Activated CD4-positive, CD25-positive, alpha-beta regulatory T cell treated with anti-CD3 and anti-CD28 coated beads, Interleukin-2, amount 50 U/mL, for 24 hours (primary cell): ENCODE measurements at places on chromosomes 5 and 9.

DNA sequence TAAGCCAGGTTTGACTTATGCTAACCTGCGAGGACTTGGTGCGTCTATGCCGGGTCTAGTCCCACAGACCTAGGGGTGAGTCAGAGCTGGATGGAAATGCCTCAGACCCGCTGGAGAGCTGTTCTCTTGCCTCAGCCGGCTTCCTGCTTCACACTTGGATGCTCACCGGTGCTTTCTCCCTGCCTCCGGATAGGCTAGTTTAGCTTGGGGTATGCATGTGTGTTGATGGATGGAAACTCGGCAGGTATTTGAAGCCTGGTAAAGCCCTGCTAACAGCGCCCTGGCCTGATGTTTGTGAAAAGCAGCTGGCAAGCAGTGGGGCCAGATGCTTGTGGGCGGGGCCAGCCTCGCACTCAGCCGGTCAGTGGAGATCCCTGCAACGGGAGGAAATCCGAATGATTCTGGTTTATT is 29.3 kb downstream of the PRRC2B start:
- peak; percentile 42 for ATAC-seq

DNA sequence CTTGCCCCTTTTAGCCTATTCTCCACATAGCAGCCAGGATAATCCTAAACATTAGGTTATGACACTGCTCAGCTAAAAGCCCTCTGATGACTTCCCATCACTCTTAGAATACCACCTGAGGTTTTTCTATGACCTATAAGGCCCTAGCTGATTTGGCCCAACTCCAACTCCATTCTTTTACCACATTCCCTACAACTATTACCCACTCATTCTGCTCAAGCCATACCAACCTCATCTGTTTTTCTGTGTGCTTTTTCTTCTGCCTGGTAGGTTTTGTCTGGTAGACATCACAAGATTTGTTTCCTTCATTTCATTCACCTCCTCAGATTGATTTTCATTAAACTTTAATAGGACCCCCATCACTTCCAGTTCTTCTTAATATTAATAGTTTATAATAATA is 12.5 kb upstream of the FCHO2 start:
- no peak for ATAC-seq

GRCh38 chr9:77305622-77306400 is 128.5 kb downstream of the VPS13A start:
- ATAC-seq, result no peak

- no peak for ATAC-seq
Measured at GRCh38 chr9:114911167-114911821, 19.1 kb downstream of the TNFSF8 start.

DNA sequence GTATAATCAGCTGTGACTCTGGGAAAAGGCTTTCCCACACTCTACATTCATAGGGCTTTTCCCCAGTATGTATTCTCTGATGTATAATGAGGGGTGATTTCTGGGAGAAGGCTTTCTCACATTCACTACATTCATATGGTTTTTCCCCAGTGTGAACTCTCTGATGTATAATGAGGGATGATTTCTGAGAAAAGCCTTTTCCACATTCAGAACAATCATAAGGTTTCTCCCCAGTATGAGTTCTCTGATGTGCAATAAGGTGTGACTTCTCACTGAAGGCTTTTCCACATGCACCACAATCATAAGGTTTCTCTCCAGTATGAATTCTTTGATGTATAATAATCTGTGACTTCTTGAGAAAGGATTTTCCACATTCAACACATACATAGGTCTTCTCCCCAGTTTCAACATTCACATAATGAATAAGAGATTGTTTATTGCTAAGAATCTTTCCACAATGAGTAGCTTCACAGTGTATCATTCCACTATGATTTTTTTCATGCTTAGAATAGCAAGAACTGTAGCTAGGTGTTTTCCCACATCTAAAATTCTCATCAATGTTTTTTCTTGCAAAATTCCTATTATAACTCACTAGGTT is 26.7 kb upstream of the ZNF300 start:
- no peak for ATAC-seq

DNA sequence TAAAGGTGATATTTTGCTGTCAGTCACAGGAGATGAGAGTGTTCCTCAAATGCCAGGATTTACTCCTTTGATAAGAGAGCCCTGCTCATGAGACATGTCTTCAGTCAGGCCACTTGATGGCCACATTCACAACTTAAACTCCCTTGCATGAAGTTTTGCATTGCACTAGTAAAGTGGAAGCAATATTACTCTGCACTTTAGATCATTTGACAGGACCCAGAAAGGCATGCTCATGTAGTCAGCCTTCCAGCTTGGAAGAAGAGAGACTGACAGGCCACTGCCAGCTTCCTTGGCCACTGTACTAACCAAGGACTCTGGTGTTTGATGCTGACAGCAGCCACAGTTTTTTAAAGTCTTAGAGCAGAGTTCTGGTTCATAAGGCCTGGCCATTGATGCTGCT is 42.6 kb downstream of the NPR3 start:
- ATAC-seq, result no peak

DNA sequence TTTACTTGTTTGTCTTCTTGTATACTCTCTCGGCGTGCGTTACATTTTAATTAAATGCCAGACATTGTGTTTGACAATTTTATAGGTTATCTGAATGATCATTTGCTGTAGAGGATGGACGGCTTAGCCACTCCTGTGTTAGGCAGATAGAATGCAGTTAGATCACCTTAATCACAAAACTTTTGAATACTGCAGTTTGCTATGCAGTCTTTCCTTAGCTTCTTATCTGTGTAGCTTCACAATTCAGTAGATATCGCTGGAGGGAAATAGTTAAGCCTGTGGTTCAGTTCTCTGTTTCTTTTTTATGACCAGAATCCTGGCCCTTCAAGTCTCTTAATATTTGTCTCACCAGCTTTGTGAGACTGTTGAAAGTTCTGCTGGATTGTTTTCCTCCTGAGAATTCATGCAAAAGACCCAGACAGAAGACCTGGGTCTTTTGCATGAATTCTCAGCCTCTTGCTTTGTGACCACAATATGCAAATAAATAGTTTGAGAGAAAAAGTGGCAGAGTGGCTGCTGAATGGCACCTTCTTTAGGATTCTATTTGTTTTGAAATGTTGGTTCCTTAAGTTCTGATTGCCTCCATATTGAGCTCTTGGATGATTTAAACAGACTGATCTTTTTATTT is 40.2 kb downstream of the RASA1 start:
- no peak for ATAC-seq

GRCh38 chr9:94086486-94087345 is 2.5 kb downstream of the PTPDC1 start:
- no peak for ATAC-seq

- no peak for ATAC-seq
Measured at GRCh38 chr5:157511651-157512644, 51.9 kb downstream of the NIPAL4 start.

DNA sequence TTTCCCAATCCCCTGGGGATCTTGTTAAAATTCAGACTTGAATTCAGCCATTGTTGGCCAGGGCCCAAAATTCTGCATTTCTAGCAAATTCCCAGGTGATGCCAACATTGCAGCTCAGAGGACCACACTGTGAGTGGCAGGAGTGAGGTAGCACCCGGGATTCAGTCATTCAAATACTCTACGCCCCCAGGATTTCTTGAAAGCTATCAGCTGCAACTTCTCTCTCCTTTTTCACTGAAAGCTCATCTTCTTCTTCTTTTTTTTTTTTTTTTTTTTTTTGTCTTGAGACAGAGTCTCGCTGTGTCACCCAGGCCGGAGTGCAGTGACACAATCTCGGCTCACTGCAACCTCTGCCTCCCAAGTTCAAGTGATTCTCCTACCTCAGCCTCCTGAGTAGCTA is 19.3 kb upstream of the ANKH start:
- no peak for ATAC-seq

DNA sequence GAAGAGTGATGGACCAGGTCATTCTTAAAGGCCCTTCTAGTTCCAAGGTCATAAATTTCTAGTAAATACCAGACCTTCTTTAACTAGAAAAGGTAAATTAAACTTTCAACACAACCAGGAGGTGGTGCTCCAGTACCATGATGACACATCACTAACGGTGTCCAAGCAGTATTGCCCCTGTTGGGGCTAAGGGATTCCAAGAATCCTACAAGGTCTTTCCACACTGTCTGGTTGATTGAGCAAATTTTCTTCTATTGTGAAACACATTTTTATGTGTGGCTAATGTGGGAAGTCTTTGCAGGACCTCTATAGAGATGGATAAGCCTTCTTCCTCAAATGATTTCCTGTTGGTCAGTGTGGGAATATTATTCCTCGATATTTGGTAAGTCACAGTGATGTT is 459.6 kb upstream of the PAPPA start:
- no peak for ATAC-seq

- no peak for ATAC-seq
Measured at GRCh38 chr5:50965654-50966375, 299.4 kb downstream of the PARP8 start.

DNA sequence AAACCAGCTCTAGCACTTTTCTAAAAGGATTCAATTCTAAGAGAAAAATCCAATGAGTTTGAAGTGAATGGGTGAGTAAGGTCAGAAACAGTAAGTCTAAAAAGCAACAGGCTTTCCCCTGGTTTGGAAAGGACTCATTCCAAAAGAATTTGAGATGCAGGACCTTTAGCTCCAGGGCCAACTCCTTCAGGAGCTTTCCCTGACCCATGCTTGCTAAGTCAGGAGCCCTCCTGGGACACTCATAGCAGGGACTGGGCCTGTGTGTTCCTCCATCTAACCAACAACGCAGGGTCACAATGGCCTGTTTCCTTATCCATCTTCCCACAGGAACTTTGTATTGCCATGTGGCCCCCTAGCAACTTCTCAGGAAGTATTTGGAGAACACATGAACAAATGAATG is 198.8 kb downstream of the FRMD3 start:
- no peak for ATAC-seq

GRCh38 chr5:58854441-58854840 is 271.6 kb downstream of the RAB3C start:
- ATAC-seq, result no peak

GRCh38 chr9:130445268-130445983 is 665 bp downstream of the ASS1 start:
- no peak for ATAC-seq

GRCh38 chr5:133389066-133389590 is 223.2 kb downstream of the FSTL4 start:
- ATAC-seq, result no peak
